ENCODE measurements at places on chromosomes 13 and 19.

GRCh38 chr19:38385804-38386257 is 2.0 kb downstream of the GGN start:
- no peak for DNase-seq

GRCh38 chr13:26133851-26134250 is 82.0 kb upstream of the SHISA2 start:
- no peak for DNase-seq

GRCh38 chr19:38721979-38722773 is 22.1 kb downstream of the CAPN12 start:
- DNase-seq, result no peak

DNA sequence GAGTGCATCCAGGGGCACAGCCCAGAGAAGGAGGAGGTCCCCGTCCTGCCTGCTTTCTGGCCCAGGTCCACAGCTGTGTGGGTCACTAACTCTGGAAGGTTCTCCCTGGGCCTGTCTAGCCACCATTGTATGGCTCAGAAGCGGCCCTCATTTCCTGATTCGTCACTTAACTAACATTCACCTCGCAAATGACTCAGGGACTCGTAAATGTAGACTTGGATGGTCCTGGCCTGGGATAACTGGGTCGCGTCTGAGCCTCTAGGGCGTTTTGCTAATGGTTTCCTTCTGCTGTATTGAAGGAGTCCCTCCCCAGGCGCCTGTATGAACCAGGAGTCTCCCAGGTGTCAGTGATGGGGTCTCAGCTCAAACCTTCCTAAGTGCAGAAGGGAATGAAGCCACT is 162.8 kb downstream of the ZNF536 start:
- DNase-seq, result no peak

DNA sequence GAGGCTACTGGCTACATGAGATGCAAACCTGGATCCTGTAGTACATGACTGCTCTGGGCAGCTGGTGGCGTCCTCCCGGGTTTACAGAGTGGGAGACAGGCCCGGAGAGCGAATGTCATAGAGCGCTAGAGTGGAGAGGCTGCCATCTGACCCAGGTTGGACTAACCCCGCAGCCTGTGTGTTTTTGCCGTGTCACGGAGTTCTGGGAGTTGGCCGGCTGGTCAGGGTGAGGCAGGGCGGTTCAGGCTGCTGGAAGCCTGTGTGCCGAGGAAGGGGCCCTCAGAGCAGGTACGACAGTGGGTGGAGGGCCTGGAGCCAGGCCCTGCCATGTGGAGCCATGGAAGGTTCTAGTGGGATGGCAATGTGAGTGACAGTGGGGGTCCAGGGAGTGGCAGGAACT is 12.5 kb downstream of the CRTC1 start:
- DNase-seq, result peak; percentile 84

- DNase-seq, result no peak
Observed at GRCh38 chr19:11489378-11489777, 8.5 kb upstream of the ELAVL3 start.

DNA sequence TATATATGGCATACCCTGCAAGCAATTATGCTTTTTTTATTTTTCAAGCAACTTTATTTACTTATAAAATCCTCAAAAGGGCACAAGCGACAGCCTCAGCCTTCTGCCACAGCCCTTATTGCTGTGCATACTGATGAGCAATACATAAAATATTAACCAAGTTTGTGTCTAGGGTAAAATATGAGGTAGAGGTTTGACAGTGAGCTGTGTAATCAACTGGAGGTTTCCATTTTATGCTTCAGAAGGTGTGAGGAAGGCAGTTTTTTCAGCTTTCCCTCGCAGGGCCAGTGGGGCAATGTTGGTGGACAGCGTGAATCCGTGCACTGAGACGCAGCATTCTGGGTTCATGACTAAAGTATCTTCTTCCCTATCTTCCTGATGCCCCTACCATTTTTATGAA is 310.4 kb downstream of the IRS2 start:
- DNase-seq, result no peak

GRCh38 chr19:21256722-21257121 is 72.5 kb downstream of the ZNF708 start:
- DNase-seq, result no peak

GRCh38 chr13:33537676-33538075 is 252.1 kb upstream of the STARD13 start:
- DNase-seq, result no peak

DNA sequence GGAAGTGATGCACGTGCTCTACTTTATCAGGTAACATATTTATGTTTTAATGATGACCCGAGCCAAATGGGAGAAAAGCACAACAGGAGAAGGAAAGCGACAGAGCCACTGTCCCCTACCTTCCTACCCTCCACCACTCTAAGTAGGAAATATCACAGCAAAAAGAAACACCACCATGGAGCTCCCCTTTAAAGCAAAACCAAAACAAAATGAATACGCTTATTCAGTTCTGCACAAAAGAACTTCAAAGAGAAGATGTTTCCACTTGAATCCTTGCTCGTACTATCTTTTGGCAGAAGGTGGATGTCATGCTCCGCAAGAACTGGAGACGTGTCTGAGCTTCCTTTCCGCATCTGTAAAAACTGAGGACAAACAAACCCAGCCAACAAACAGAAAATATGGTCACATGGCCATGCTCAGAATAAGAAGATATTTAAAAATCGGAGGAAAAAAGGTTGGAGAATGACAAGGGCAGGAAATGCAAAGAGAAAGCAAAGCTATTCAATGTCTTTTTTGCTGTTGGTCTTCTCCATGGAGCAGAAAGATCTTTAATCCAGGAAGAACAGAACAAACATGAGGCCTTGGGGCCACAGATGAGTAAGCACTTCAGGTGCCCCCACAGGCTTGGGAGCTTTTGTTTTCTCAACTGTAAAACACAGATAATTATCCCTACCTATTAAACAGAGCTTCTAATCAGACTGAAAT is 19.5 kb downstream of the N4BP2L1 start:
- DNase-seq, result peak; percentile 52

DNA sequence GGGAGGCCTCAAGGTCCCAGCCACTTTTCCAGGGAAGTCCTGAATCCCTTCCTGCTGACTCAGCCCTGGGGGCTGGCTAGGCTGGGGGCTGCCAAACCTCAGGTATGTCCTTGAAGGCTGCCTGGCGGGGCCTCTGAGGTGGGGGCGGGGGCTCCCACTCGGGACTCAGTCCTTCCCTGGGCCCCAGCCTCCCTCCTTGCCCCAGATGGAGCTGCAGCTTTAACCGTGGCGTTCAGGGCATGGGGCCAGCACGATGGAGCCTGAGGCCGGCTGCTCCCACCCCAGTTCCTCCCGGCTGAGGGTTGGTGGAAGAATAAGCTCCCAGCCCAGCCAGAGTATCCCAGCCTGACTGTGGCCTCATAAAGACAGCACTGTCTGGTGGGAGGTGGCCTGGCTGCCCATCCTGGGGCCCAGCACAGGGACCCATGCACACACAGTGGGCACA is 12.4 kb downstream of the CILP2 start:
- no peak for DNase-seq

GRCh38 chr19:13530720-13531119 is 24.4 kb upstream of the CACNA1A start:
- no peak for DNase-seq

- DNase-seq, result no peak
Observed at GRCh38 chr19:51524666-51525264, 6.7 kb downstream of the SIGLEC6 start.

GRCh38 chr13:27403203-27403678 is 21.2 kb upstream of the GTF3A start:
- DNase-seq, result no peak

DNA sequence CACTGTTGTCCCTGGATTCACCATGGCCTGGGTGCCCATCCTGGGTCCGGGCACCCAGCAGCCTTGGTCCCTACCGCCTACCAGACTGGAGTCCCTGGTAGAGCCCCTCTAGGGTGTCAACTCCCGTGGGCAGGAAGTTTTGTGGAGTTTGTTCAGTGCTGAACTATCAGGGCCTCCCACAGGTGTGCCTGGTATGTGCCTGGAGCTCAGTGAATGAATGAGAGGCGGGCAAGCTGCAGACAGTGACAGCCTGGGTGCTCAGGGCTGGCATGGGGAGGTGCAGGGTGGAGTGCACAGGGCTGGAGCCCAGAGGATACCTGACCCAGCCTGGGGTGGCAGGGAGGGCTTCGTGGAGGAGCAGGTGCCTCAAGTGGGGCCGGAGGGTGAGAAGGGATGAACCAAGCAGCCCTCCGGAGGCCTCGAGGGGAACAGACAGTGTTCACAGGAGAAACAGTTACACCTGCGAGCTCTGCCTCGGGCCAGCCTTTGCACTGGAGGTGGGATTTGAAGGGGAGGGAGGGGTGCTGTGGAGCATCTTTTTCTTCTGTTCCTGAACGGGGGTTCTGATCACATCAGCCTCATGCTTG is 29.6 kb downstream of the PAK4 start:
- DNase-seq, result no peak

GRCh38 chr19:48970923-48971395 is 5.8 kb downstream of the FTL start:
- DNase-seq, result peak; percentile 45

GRCh38 chr13:41563341-41563983 is 106.1 kb downstream of the RGCC start:
- no peak for DNase-seq

DNA sequence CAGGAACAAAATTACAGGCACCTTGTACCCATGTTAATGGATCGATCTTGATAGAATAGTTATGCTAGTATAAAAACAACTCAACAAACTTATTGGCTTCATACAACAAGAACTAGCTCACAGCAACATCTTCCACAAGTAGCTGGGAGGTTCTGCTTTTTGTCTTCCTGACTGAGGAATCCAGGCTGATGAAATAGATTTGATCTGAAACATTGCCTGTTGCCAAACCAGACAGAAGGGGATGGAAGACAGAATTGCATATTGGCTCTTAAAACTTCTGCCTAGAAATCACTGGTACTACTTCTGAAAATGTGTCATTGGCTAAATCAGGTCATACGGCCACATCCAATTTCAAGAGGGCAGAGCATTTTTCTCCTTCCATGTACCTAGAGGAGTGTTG is 267.3 kb downstream of the RFC3 start:
- DNase-seq, result no peak

GRCh38 chr13:112781881-112782361 is 92.1 kb downstream of the ATP11A start:
- peak; percentile 49 for DNase-seq

DNA sequence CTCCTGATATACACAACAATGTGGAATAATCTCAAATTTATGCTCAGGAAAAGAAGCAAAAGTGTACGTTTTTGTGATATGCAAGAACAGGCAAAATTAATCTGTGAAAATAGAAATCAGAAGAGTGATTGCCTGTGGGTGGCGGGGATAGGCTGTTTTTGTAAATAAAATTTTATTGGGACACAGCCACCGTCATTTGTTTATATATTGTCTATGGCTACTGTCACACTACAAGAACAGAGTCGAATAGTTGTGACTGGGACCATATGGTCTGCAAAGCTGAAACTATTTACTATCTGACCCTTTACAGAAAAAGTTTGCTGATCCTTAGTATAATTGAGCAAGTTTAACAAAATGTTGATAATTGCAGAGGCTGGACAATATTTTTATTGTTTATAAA is 269.5 kb upstream of the HTR2A start:
- DNase-seq, result no peak

DNA sequence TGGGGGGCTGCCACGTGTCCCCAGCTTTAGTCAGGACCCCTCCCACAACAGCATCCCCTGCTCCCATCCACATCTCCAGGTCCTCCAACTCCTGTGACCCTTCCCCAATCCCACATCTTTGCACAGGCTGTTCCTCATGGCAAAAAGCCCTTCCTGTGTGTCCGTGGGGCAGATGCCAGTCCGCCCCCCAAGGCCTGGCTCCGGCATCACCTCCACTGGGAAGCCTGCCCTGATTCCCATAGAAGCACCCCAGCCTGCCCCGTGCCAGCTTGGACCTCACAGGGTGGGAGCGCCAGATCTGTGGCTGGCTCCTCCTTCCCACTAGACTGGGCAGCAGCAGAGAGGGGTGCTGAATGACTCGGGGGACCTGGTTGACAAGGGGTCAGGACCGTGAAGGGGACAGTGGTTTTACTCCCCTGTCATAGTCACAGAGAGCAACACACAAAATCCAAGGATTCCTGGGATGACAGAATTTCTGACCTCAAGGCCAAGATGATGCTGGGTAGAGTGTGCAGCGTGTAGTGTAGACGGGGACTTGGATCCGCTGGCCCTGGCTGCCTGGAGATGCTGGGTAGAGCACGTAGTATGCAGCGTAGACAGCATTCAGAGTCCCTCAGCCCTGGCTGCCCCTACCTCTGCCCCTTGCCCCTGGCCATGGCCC is 13.3 kb downstream of the KLF2 start:
- no peak for DNase-seq

- DNase-seq, result no peak
Observed at GRCh38 chr19:56423276-56423984, 19.3 kb downstream of the ZNF583 start.

GRCh38 chr13:101297794-101298193 is 118.5 kb downstream of the NALCN start:
- no peak for DNase-seq

GRCh38 chr19:21622920-21623319 is 117.5 kb downstream of the ZNF429 start:
- DNase-seq, result no peak

- DNase-seq, result no peak
Observed at GRCh38 chr19:14106840-14107239, 10.7 kb downstream of the PRKACA start.

DNA sequence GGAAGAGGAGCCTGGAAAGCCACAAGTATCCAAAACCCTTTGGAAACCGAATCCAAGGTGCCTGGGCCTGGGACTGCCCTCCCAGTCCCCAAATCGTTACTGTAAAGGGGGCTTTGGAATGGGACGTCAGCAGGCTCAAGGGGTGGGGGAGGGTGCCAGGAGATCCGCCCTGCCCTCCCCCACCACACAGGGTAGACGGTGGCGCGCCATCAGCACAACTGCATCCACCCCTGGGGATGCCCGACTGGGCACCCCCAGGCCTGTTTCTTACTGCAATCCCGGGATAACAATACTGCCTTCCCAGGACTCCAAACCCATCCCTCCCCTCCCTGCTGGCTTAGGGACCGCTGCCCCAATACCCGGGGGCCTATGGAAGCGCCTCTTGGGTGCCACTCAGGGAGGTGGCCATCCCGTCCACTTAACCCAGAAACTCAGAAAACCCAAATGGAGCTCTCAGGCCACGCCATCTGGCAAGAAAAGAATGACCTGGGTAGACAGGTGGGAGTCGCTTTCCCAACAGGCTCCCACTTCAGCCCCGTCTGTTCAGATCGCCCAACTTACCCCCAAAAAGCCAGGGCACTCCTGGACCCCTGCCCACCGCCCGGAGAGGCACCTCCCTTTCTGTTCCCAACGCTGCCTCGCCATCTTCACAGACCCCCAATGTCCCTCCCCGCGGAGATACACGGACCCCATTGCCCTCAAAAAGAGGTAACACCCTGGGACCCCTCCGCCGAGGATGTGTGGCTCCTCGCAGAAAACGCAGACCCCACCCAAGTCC is 2.4 kb downstream of the KLF16 start:
- DNase-seq, result no peak

- no peak for DNase-seq
Observed at GRCh38 chr19:377801-378581, 31.0 kb downstream of the C2CD4C start.

DNA sequence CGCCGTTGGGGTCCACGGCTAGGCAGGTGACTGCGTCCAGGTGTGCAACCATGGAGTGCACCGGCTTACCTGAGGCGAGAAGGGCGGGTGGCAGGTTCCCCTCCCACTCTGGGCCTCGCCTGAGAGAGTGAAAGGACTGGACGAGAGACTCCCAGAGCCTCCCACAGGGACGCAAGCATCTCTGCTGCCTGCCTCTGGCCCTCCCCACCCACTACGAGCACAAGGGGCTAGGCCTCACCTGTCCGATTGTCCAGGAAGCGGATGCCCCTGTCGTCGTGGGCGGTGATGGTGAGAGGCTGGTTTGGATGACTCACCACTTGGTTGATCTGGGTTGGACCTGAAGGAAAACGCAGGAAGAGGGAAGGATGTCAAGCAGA is 5.1 kb upstream of the PRKD2 start:
- no peak for DNase-seq

Data from DMS153 (cell line).